NCI-H2029 (cell line): ENCODE measurements at places on chromosomes 5 and 9.
A peak's percentile ranks its signal among the peaks of the same experiment; 100 is the strongest.

- no peak for DNase-seq
These were observed 306.7 kb downstream of the NFIB start for GRCh38 chr9:14007190-14007769.

DNA sequence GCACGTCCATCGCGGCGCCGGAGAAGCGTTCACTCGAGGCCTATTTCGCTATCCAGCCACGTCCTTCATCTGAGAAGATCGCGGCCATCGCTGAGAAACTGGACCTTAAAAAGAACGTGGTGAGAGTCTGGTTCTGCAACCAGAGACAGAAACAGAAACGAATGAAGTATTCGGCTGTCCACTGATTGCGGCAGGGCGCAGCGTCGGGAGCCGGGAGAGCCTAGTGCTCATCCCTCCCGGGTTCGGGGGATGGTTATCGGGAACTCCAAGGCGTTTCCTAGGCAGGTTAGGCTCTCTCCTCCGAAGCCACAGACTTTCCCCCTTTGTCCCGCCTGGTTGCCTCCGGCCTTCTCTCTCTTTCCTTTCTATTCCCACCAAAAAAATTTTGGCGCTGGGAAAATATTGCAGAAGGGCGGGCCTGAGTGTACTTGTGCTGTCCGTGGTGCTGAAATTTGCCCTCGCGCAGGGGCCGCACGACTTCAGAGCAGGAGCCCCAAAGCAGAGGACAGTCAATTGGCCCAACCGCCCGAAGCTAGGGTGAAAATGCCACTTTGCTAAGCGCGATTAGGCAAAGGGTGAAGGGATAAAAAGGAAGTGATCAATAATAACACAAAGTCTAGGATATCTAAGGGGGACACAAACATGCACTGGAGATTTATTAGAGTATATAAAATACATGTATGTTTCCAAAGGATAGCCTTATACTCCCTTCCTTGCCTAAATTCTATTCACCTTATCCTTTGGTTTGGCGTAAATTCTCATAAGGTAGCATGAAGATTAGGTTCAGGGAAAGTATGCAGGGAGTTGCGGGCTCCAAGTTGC, 1.8 kb downstream of the POU4F3 start:
- DNase-seq = no peak

GRCh38 chr9:15433191-15433590, 10.5 kb downstream of the SNAPC3 start:
- no peak for DNase-seq

DNA sequence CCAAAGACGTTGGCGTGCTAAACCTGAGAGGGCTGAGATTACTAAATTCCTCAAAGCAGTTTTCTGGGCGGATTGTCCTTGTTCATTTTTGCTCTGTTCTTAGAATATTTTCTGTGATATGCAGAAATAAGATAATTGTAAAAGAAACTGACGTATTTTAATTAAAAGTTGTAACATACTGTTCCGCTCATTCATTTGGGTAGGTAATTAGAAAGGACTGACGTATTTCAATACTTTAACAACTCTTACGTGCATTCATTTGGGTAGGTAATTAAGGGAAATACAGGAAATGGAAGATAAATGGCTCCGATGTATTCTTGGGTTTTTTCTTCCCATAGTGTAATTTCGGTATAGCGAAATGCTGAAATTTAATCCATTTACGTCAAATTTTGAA, 1.1 kb downstream of the OSTF1 start:
- DNase-seq = no peak

GRCh38 chr9:133354766-133355165, 1.5 kb downstream of the SURF1 start:
- DNase-seq = no peak

GRCh38 chr5:44536650-44537260, 147.5 kb upstream of the FGF10 start:
- DNase-seq = peak; percentile 3

DNA sequence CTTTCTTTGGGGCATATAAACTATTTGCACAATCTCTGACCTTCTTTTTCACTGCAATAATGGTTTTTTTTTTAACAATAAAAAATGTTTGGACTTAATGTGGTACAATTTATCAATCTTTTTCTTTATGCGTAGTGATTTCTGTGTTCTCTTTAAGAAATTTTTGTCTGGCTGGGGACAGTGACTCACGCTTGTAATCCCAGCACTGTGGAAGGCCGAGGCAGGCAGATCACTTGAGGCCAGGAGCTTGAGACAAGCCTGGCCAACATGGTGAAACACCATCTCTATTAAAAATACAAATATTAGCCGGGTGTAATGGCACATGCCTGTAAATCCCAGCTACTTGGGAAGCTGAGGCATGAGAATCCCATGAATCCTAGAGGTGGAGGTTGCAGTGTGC, 72.3 kb downstream of the STK32A start:
- no peak for DNase-seq

DNA sequence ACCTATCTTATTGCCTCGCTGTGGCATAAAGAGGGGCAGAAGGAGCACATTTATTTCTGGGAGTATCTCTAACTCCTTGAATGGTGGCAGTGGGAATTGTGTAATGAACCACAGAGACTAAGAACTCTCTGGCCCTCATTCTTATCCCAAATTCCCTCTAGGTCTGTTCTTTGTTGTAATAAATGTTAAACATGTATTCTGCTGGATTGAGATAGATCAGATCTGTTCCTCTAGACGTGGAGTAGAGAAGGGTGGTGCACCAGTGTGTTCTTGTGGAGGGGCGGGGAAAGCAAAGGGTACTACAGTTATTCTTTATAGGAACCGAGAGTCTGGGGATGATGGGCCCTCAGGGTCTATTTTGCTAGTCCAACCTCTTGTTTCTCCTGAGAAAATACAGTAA, 90.4 kb downstream of the UBE2R2 start:
- DNase-seq = no peak

DNA sequence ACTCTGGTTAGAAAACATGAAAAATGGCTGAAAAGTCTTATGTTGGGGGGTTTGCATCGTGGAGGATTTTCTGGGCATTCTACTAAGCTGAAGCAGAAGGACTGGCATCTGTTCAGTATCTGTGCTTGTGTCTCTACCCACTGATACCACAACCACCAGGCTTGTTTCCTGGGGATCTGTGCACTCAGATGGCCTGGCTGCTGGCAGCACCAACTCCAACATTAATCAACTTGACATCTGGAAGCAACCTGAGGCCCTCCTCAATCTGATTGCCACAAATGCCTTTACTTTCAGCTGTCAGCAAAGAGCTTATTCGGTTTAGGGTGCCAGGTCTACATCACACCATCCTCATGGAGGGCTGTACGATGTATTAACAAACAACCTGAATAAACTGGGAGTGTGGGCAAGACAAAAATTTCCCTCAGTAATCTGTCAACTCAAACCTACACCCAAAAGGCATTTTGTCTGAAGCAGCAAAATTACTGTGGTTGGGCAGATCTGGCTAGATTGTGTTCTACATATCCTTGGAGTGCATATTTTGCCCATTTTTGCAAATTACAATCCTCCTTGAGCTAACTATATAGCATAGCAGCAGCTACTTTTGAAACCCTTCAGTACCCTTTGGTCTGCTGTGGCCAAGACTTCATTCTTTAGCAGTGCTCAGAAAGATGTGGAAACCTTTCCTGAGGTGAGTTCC, 74.6 kb downstream of the FOXD1 start:
- no peak for DNase-seq
